IPS-NIHi11 (cell line): ENCODE measurements at places on chromosomes 3 and 15.

DNA sequence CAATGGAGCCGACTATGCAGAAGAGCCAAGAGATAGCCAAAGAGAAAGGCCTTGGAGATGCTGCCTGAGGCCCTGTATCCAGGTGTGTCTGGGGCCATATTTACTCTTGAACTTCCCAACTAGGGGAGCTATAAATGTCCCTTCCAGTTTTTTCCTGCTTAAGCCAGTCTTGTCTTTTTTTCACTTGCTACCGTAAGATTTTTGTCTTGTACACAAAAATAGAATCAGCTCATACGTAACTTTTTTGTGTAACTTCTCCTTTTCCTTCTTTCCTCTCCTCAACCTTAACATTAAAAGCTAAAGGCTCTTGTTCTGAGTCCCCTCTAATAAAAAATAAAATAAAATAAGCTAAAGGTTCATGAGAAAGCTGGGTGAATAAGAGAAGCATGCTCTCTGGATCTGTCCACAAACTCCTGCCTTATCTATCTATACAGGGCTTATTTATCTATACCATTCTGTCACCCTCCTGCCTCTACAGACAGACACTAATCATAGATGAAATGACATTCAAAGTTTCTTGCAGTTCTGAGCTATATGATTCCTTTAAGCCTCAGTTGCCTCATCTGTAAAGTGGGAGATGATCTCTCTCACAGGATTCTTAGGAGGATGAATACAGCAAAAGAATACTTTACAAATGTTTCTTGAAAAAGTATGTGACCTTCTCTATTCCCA, 4.6 kb downstream of the SUMF1 start:
- no peak for DNase-seq

DNA sequence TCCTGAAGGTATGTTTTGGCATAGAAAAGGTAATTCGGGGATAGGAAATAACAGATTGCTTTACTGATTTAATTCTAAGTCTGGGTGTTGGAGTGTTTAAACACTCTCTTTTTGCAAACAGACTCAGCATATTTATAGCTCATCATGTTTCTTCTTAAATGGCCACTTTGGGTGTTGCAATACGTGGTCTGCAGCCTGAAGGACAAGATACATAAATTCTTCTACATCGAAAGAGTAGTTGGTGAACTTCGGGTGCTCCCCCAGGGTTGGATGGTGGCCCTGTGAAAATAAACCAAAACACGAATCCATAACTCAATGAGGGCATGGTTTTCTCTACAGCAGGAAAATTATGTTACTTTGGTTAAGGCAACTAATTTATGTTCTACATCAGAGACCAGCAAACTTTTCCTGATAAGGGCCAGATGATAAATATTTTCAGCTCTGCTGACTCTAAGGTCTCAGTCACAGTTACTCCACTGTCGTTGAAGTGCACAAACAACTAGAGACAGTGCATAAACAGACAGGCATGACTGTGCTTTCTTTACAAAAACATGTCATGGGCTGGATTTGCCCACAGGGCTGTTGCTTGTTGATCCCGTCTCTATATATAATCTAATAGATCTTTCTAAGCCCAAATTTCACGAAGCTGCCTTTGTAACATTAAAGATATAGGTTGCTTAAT, 35.9 kb downstream of the EOGT start:
- DNase-seq = no peak

GRCh38 chr3:115982629-115983028, 359.3 kb downstream of the GAP43 start:
- no peak for DNase-seq

GRCh38 chr3:53712817-53713388, 133.3 kb downstream of the CHDH start:
- DNase-seq = no peak

GRCh38 chr15:43251185-43251870, 15.4 kb downstream of the TGM5 start:
- no peak for DNase-seq

- no peak for DNase-seq
Measured at GRCh38 chr3:140467796-140468315, 210.0 kb upstream of the TRIM42 start.

- DNase-seq = no peak
Measured at GRCh38 chr3:46578973-46579755, 13.1 kb upstream of the LRRC2 start.

DNA sequence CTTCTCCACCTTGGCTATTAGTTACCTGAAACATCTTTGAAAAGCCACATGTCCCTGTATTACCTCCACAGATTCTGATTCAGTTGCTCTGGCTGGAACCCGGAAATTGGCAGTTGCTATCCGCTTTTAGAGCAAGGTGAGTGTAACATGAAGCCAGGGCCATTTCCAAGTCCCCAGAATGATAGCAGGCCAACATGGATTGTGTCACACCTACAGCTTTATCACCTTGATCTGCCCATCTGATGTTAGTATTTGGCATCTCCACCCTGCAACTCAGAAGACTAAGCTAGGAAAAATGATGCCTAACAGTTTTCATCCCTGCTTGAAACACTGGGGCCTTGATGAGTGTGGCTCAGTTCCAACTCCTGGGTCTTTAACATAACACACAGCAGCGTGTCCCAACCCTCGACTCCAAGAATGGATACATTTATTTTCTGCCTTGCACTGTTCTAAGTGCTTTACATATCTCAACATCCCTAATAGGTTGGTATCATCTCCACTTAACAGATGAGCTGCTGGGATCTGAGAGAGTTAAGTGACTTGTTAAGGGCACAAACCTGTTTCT, 21.3 kb upstream of the NUDT16 start:
- DNase-seq = no peak

DNA sequence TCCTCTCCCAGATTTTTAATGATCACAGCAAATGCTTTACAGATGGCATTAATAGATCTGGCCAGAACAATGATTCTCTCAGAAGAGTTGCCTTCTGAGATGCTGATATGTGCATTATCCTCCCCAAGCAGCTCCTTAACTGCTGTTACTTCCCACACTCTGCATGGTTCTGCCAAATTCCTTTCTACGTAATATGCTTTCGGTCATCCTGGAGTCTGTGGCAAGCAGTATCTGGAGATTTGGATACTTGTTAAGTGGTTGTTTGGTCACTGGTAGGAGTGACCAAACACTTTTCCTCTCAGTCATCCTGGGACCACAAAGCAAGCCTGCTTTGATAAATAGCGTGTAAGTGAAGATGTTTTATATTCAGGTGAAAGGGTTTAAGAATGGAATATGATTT, 71.1 kb upstream of the CCNL1 start:
- no peak for DNase-seq

GRCh38 chr3:118480101-118480860, 554.4 kb downstream of the IGSF11 start:
- DNase-seq = no peak

- peak; percentile 23 for DNase-seq
Measured at GRCh38 chr3:24963762-24964625, 464.1 kb upstream of the RARB start.

- DNase-seq = peak; percentile 65
Measured at GRCh38 chr3:113623324-113623723, 73.1 kb downstream of the USF3 start.

DNA sequence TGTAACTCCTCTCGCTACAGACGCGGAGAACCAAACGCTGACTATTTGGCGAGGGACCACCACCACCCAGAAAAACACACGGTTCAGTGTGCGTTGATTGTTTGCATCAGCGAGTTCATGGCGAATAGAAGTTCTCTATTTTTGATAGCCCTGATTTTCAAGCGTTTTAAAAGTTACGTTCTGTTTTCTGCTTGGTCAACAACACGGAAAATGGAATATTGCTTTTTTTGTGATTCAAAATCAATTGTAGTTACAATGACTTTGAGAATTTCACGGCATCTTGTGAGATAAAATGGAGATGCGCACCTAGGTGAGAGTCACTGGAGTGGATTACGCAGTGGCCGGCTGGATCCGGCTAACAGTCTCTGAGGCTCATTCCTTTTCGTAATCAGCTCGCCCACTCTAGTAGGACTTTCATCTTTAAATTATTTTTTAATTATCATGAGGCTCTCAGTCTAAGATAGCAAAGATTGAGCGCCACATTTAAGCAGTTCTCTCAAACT, 54.8 kb downstream of the CCDC54 start:
- peak; percentile 42 for DNase-seq
